Hematopoietic multipotent progenitor cell treated with erythropoietin and hydrocortisone succinate and interleukin-3 and kit ligand, for 4 days (in vitro differentiated cells): ENCODE measurements at places on chromosomes 2 and 18.

DNA sequence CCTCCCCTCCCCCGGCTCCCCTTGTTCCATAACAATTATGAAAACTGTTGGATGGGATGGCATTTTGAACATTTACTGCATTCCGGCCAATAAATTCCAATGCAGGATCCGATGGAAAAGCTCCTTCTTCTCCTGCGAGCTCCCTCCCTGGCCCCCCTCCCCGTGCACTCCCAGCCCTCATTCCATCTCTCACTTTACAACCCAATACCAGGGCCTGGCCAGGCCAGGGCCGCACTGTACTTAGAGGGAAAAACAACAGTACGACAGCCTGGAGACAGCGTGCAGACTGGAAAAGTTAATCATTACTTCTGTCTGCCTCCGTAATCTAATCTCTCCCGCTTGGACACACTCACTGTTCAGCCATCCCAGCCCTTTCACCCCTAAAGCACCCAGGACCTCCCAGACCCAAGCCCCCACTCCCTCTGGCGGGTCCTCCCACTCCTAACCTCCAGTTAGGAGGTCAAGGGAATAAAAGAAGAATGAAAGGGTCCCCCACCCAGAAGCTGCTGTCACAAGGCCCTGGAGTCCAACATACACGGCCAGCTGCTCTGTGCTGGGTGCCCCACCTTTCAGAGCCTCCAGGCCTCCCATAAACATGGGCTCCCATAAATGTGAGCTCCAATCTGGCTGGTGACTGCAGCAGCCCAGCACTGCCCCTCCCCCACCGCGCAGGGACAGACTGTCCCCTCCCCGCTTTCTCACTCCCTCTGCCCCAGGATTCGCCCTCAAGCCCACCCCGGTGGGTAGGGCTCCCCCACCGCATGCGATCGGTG, 20.6 kb downstream of the SMAD7 start:
- no peak for DNase-seq

- peak; percentile 66 for DNase-seq
Measured at GRCh38 chr2:27804146-27804545, 32.6 kb downstream of the MRPL33 start.

DNA sequence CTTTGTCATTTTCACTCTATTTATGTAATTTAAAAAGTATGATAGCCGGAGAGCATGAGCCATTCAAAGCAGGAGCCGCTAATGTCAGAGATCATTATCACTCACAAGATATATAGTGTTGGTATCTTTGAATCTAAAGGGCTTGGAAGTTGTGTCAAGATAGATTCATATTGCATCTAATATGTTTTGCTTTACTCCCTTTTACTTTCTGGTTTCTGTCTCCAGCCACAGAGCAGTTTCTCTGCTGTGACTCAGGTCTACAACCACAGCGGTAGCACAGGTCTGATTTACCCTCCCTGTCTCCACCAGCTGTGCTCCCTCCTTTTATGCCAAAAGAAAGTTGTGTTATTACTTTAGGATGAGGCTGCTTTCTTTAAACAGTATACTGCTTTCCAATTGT, 424.0 kb downstream of the ARHGAP15 start:
- peak; percentile 4 for DNase-seq

DNA sequence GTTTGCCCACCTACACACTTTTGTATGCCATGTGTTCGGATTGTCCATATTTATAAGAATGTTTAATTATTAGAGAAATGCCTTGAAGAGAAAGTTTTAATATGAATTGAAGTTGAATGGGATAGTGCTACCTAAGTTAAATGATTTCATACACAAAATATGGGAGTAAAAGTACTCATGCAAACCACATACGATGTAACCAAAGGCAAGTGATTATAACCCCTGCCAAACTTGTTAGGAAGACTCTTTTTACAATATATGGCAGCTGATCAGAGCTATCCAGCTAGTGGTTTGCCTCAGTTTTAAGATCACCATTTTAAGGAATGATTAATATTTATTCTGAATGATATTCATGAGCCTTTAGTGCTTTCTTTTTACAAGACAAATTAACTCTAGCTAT, 106.7 kb downstream of the MYO1B start:
- no peak for DNase-seq

DNA sequence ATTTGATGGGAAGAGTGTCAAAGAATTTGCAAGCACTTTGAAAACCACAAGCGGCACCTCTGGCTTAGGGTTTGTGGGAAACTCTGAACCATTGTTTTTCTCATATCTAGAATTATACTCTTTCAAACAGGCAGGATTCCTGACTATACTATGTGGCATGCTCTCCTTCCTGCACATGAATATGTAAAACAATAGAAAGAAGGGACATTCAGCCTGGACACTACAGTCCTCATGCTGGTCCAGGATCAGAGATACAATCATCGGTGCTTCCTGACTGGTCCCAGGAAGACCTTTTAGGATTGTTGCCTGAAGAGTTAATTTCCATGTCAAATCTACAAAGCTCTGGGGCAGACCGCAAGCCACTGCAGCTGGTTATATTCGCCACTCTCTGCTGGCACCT, 55.7 kb upstream of the RASGRP3 start:
- no peak for DNase-seq

GRCh38 chr2:188176620-188177019, 115.1 kb upstream of the GULP1 start:
- no peak for DNase-seq

- DNase-seq: no peak
Measured at GRCh38 chr2:152446213-152446612, 111.2 kb downstream of the FMNL2 start.

DNA sequence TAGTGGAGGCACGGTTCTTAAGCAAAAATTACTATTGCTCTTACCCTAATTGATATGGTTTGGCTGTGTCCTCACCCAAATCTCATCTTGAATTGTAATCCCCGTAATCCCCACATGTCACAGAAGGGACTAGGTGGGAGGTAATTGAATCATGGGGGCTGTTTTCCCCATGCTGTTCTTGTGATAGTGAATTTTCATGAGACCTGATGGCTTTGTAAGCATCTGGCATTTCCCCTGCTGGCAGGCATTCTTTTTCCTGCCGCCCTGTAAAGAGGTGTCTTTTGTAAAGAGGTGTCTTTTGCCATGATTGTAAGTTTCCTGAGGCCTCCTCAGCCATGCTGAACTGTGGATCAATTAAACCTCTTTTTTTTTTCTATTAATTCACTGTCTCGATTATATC, 1691.8 kb upstream of the SLC39A10 start:
- no peak for DNase-seq

DNA sequence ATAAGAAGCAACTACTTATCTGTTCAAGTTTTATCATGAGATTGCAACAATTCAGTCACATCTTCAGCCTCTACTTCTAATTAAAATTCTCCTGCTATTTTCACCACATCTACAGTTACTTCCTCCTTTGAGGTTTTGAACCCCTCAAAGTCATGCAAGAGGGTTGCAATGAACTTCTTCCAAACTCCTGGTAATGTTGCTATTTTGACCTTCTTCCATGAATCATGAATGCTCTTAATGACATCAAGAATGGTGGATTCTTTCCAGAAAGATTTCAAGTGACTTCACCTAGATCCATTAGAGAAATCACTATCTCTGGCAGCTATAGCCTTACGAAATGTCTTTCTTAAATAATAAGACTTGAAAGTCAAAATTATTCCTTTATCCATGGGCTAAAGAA, 1052.8 kb upstream of the NRXN1 start:
- no peak for DNase-seq

GRCh38 chr18:75162467-75162866, 46.5 kb downstream of the PTGR3 start:
- no peak for DNase-seq

GRCh38 chr2:120465701-120465988, 119.7 kb downstream of the INHBB start:
- DNase-seq: no peak

DNA sequence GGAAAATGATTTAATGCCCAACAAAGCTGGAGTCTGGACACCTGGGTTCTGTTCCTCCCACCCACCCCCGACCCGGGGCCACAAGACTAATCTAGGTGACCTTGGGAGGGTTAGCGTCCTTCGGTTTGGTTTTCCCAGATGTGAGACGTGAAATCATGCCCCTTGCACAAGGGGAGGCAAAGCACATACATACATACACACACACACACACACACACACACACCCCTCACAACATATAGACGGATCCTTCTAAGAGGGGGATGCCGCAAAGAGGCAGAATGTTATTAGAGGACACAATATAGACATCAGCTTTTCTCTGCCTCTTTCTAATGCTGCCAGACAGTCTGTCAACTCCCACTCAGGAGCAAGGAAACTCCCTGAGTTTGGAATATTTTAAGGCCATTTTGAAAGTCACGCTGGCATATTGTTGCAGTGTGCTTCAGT, 616 bp upstream of the RBMS1 start:
- DNase-seq: no peak

GRCh38 chr2:221434142-221434541, 138.0 kb downstream of the EPHA4 start:
- no peak for DNase-seq
